ENCODE measurements at places on chromosomes 4 and X.

DNA sequence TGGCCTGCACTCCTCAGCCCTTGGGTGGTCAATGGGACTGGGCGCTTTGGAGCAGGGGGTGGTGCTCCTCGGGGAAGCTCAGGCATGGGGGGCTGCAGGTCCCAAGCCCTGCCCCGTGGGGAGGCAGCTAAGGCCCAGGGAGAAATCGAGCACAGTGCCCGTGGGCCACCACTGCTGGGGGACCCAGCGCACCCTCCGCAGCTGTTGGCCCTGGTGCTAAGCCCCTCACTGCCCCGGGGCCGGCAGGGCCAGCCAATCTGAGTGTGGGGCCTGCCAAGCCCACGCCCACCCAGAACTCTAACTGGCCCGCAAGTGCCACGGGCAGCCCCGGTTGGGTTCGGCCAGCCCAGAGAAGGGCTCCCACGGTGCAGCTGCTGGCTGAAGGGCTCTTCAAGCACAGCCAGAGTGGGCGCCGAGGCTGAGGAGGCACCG is 30.9 kb upstream of the IL15 start:
- no peak for DNase-seq

GRCh38 chrX:136797787-136798186 is 17.1 kb upstream of the ARHGEF6 start:
- DNase-seq, result no peak

DNA sequence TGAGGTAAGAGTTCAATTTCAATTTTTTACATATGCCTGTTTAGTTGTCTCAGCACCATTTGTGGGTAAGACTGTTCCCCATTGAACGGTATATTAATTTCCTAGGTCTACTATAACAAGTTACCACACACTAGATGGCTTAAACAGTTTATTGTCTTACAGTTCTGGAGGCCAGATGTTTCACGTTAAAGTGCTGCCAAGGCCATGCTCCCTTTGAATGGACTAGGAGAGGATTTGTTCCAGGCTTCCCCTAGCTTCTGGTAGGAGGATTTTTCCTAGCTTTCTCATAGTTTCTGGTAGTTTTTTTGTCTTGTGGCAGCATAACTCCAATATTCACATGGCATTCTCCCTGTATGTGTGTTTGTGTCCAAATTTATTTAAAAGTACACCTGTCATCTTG is 149.3 kb upstream of the CYSLTR1 start:
- no peak for DNase-seq

DNA sequence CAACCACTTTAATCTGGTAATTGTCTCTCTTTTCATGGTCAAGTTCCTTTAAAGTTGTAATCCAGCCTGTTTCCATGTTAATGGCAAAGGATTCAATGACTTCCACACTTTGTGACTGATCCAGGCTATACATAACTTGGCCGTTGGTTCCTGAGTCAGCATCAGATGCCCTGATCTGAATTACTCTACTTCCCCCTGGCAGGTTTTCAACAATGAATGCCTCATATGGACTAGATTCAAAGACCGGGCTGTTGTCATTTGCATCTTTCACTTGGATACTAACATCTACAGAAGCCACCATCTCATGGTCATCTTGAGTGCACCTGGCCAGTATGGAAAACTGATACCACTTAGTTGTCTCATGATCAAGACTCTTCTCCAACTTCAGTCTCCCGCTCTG is 62.6 kb upstream of the MTNR1A start:
- DNase-seq, result no peak

DNA sequence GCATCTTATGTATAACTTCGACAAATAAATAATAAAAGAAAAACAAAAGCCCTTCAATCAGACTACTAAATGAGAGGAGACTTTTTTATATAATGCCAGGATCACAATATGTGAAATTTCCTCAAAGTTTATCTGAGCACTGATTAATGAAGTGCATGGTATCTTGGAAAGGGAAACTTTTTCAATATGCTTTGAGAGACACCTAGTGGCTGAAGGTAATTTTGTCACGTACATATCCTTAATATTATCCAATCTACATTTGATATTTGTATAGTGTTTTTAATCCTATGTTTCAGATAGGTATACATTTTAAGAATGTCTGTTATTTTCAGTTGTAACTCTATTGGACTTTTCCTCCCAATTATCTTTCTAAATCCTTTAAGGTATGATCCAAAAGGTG is 146.8 kb downstream of the KLHL4 start:
- DNase-seq, result no peak

DNA sequence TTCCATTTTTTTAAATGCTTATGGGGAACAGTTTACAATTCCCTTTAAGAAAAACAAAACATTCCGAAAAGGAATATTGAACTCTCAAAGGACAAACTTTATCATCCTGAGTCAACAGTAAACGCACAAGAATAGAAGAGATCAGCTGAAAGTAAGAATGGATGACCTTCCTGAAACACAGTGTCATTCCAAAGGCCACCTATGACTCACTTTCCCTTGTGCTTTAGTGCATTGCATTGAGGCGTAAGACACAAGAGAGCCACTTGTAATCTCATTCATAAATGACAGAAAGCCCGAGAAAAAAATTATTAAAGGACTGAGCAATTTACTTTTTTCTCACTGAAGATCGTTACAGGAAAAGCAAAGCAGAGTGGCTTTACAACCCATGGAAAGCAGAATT is 1062.4 kb upstream of the DIAPH2 start:
- DNase-seq, result no peak
